T-cell (primary cell): ENCODE measurements at places on chromosomes 7 and 10. TPM values are rescaled to one million over a fixed set of nuclear protein-coding genes. Genes with fewer than 3 reads are reported as not detected.

DNA sequence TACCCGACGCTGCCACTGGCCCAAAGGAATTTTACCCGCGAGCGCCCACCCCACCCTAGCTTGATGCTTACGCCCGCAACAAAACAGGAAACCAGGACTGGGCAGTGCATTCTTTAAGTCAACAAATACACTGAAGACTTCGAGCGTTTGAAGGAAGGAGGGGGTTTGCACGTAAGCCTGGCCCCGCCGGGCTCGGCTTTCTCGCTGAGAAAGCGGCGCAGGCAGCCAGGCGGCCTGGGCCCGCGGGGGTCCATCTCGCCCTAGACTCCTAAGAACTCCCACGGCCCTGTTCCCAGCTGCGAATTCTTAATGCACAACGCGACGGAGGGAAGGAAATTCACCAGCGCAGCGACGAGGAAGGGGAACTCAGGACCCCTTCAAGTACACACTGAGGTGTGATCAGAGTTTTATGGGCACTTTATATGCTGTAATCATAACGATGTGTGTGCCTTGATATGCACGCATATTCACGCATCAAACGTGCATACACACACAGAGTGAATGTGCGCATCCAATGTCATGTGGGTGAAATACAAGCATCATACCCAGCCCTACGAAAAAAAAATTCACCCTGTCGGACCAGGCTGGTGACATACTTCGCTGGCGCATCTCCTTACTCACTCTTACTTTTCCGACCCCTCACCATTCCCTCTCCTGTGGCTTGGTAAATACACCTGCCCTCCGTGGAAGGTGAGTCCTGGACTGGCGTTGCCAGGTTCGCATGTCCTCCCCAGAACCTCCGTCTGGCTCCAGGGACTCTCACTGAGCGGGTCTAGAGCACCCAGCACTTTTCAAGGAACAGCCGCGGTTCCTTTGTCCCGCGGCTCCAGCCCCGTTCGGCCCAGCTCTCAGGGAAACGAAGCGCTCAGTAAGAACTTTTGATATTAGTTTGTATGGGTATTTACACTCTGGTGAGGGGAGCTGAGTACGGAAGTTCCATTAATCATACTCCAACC, 5.7 kb upstream of the HOXA13 start:
- no peak overlapping the region for H3K27ac ChIP-seq
- DNase-seq, result no peak
- peaks cover 39% of the 10 kb centered on the region for H3K4me1 ChIP-seq
- peak overlapping the region; percentile 1 for H3K4me3 ChIP-seq
- H3K36me3 ChIP-seq, result no peaks in the 10 kb centered on the region
- H3K27me3 ChIP-seq, result peaks cover 85% of the 10 kb centered on the region

DNA sequence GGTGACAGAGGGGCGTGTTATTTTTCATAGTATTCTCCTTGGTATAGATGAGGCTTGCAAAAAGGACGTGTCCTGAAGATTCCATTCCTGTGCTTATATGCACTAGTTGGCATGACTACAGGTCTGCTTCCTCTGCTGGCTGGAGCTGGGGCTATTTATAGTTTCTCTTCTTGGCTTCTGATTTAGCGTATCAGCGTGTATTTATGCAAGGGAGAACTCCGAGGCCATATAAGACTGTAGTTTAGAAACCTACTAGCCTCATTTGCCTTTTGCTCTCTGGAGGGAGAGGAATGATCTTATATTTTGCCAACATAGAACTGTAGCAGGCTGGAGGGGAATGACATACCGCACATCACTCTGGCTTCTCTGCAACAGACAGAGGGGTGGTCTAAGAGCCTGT, 39.7 kb downstream of the CACNB2 start:
- no peaks in the 10 kb centered on the region for H3K36me3 ChIP-seq
- no peaks in the 10 kb centered on the region for H3K27me3 ChIP-seq
- H3K4me1 ChIP-seq, result no peaks in the 10 kb centered on the region
- no peak for DNase-seq
- H3K4me3 ChIP-seq, result no peak overlapping the region

ECHDC3 gene
- 2.1 TPM for total RNA-seq

DNA sequence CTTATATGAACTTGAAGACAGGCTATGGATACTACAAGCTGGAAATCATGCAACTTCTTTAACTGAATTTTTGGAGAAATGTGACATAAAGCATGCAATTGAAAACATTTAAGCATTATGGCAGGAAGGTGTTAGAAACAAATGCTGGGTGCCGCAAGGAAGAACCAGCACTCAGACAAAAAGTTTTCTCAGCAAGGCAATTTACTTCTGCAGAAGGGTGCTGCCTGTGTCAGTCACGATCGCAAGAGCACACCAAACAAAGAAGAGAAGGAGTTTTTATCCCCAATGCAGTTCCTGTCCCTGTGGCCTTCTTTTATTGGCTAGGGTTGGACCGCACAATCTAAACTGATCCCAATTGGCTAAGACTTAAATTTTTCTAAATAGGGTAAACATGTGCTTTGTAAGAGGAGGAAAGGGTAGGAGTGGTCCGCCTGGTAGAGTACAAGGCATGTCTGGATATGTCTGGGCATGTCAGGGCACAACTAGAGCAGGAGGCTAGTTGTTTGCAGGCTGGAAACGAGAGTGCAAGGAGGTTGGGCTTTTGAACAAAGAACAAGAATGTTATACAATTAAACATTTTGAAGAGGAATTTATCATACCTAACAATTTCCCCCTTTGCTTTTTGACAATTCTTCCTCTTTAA, 109.6 kb upstream of the FAM3C start:
- no peak overlapping the region for H3K4me3 ChIP-seq
- H3K27me3 ChIP-seq, result no peaks in the 10 kb centered on the region
- H3K4me1 ChIP-seq, result no peaks in the 10 kb centered on the region
- H3K27ac ChIP-seq, result no peak overlapping the region
- DNase-seq, result no peak
